Astrocyte of the hippocampus (primary cell): ENCODE measurements at places on chromosomes 11 and 22.

- peak; percentile 26 for DNase-seq
Observed at GRCh38 chr11:89521294-89521693, 30.1 kb upstream of the NOX4 start.

DNA sequence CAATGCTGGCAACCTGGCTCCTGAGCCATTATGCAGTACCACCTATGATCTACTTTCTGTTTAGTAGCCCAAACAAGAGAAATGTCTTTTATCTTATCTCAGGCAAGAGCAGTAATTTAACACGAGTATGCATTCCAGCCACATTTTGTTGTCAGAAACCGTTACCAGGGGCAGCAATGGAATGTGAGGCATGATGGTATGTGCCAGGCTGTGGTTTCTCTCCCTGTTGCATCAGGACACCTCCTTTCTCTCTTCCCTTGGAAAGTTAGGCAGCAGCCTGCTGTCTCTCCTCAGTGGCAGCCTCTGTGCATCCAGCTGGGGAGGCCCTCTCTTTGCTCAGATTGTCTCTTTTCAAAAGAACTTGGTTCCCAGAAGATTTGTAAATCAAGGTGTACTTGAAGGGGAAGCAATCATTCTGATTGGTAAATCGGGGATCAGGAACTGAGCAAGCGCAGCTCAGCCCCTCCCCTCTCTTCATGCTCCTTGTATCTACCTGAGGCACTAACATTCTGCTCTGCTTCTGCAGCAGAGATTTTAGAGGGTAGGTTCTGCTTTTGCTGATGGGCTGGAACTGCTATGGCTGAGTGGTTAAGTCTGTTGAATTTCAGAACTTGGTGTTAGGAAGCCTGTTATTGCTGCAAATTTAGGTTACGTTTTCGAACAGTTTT lies 229.2 kb downstream of the ADAMTS15 start:
- peak; percentile 93 for DNase-seq

DNA sequence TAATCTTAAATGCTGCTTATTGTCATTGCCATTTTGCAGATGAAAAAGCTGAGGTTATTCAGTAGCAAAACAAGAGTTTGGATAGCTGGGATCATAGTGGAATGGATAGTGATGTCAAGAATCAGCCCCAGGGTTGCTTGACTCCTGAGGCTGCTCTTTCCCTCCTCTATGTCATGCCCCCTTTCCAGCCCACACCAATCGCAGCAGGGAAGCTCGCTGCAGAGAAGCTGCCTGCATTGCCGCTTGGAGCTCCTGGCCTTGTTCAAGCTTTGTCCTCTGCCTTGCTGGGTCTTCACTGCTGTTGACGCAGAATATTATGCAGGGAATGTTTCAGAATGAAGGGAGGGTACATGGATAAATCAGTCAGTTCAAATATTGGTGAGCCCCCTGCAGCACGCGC lies 128.8 kb upstream of the RASSF10 start:
- DNase-seq, result no peak

DNA sequence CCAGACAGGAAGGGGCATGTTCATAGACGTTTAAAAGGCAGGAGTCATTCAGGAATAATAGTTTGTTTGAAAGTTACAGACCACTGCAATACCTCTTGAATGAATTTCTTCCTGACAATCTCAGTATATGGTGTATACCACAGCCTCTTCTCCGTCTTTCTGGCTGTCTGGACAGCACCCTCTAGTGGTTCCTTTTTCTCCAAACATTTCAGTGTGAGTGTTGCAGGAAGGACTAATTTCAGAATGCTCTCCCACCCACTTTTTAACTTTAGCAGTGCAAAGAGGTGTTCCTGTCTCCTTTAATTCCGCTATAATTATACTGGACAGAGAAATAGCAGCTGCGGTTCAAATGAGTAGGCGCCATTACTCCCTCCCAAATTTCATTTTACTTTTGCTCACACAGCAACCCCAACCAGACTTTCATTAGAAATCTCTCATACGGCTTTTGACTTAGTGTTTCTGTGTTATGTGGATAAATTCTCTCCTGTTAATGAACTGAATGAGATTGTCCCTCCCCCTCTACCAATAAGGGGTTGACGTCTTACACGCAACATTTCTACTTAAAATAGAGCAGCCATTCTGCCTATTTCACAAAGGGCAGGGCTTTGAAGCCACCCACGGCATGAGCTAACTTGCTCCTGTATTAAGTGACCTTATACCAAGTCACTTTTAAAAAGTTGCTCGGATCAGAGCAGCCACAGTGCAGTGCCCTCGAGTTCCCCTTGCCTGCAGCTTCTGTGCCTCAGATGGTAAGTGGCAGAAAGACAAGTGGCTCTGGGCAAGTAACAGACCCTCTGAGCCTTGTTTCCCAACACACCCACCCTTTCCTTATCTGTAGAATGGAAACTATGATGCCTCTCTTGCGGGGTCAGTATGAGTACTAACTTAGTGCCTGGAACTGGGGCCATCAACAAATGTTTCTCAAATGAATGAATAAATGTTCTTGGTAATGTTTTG lies 368.6 kb downstream of the OPCML start:
- DNase-seq, result peak; percentile 74

DNA sequence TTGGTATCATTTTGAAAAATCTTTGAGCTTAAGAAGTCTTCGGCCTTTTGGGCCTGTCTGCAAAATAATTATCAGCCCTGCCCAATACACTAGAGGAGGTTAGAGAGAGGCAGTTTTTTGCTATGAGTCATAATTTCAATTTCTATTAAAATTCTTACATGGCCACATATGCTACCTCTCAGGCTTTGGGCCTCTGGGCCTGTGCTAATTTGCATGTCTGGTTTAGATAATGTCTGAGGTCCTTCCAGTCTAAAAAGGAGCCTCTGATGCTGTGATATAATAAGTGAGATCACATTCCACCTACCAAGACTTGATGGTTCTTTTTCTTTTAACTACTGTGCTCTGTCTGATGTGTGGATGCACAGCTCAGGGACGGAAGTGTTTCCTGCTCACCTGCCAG lies 70.8 kb downstream of the KCNJ1 start:
- peak; percentile 62 for DNase-seq

- DNase-seq, result no peak
Observed at GRCh38 chr11:17821648-17822400, 87.2 kb downstream of the KCNC1 start.

GRCh38 chr22:26658671-26659478 lies 1.5 kb downstream of the MIAT start:
- peak; percentile 85 for DNase-seq

- no peak for DNase-seq
Observed at GRCh38 chr22:27612115-27612514, 189.4 kb downstream of the MN1 start.

- DNase-seq, result peak; percentile 93
Observed at GRCh38 chr11:19935507-19935906, 222.9 kb downstream of the NAV2 start.

DNA sequence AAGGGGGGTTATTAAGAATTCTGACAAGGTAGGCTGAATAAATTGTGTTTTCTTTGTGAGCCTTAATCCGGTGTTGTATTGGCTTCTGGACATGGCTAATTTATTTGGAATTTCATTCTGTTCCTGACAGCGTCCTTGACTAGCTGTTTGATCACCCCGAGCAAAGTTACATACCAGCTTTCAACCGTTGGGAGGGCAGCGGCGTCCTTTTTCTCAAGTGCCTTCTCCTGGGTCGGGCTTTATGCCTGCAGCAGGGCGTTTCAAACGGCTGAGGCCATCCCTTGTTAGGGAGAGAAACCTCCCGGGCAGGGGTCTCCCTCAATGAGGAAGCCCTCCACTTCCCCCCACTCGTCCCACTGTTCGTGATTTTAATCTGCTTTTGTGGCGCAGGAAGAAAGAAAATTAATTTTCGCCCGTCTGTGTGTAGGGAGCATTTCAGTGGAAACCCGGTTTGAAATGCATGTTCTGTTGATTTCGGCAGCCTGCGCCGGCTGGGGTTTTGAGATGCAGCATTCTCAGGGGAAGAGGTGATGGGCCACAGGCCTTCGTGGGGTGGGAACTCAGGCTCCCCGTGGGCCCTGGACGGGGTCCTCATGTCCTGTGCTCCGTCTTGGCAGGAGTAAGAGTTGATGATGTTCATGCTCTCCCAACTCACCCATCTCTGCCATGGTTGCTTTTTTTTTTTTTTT lies 2.9 kb upstream of the SMIM38 start:
- peak; percentile 67 for DNase-seq

DNA sequence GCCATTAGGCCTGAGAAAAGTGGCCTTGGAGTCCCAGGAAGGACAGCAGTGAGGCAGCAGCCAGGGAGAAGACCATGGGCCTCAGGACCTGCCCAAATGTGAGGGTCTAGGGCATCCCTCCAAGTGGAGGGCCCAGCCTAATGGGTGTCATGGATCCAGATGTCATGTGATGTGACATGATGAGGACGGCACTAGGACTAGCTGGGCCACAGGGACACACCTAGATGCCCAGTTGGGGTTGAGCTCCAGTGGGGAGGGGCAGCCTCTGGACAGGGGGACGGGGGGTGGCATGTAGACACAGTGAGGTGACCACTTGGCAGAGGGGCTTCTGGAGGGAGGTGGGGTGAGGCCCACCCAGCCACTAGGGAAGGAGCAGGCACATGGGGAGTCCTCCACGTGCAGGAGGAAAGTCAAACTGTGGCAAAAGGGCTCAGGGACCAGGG lies 5.4 kb downstream of the SCARF2 start:
- no peak for DNase-seq

GRCh38 chr11:11076879-11077278 lies 219.0 kb upstream of the ZBED5 start:
- no peak for DNase-seq

- no peak for DNase-seq
Observed at GRCh38 chr22:36015811-36016529, 12.7 kb downstream of the RBFOX2 start.

GRCh38 chr11:71340086-71340606 lies 87.8 kb upstream of the SHANK2 start:
- no peak for DNase-seq

- peak; percentile 52 for DNase-seq
Observed at GRCh38 chr11:14969901-14970323, 2.2 kb downstream of the CALCA start.

DNA sequence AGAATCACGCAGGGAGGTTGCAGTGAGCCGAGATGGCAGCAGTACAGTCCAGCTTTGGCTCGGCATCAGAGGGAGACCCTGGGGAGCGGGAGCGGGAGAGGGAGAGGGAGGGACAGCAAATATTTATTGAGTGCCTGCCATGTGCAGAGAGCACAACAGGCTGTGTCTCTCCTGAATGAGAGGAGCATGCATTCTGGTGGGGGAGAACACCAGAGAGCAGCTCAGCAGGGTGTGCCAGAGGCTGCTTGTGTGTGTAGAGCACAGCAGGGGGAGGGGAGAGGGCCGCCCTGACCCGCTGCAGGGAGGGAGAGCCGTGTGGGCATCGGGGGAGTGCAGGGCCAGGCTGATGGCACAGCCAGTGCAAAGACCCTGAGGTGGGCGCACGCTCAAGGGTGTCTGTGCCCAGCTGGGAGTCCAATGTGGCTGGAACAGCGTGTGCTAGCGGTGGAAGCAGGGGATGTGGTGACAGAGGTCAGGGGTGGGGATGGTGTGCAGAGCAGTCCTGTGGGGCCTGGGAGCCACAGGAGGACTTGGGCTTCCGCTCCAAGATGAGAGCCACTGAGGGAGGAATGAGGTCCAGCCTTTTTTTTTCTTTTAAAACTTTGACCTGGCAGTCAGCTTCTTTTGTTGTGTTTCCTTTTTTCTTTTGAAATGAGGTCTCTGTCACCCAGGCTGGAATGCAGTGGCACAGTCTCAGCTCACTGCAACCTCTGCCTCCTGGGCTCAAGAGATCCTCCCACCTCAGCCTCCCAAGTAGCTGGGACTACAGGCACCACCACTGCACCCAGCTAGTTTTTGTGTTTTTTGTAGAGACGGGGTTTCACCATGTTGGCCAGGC lies 12.0 kb downstream of the PPIL2 start:
- DNase-seq, result no peak
